ENCODE measurements at places on chromosomes 2 and 18.
A peak's percentile ranks its signal among the peaks of the same experiment; 100 is the strongest.

GRCh38 chr2:225600865-225601264 lies 201.4 kb downstream of the NYAP2 start:
- no peak for DNase-seq

- no peak for DNase-seq
Observed at GRCh38 chr2:158575051-158575635, 118.4 kb downstream of the PKP4 start.

GRCh38 chr2:135052042-135052876 lies at the start of gene RAB3GAP1:
RAB3GAP1 (plus strand) TSS chr2:135052292; CDS start chr2:135052308, 16 bp downstream.
- peak; percentile 89 for DNase-seq

- no peak for DNase-seq
Observed at GRCh38 chr2:84972932-84973331, 2.0 kb downstream of the KCMF1 start.

GRCh38 chr2:58862244-58862643 lies 621.1 kb upstream of the FANCL start:
- no peak for DNase-seq

DNA sequence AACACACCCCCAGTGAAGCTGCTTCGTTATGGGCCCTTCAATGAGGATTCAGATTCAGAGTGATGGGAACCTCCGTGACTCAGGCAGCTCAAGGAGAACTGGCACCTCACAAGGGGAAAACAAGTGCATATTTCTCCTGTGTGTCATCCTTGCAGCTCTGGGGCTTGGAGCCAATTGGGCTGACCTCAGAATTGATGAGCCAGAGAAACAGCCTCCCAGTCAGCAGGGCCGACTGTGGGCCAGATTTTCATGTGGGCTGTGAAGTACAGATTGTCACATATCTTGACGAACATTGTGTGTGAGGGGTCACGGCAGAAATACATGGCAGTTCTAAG lies 189.6 kb upstream of the SP5 start:
- no peak for DNase-seq

DNA sequence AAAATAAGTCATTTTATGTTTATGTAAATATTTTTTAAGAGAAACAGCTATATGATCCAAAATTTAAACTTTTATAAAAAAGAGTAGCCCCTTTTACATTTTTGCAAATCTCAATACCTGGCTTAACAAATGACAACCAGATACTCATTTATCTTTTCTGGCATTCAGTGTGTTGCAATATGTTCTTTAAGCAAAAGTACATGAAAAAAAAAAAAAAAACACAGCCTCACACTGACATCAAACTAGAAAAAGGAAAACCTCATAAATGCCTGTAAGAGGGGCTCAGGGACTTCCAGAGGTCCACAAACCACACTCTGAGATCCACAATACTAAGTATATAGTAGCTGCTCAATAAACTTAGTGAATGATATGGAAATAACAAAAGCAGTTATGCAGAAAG lies 21.9 kb downstream of the PPP4R3B start:
- no peak for DNase-seq

DNA sequence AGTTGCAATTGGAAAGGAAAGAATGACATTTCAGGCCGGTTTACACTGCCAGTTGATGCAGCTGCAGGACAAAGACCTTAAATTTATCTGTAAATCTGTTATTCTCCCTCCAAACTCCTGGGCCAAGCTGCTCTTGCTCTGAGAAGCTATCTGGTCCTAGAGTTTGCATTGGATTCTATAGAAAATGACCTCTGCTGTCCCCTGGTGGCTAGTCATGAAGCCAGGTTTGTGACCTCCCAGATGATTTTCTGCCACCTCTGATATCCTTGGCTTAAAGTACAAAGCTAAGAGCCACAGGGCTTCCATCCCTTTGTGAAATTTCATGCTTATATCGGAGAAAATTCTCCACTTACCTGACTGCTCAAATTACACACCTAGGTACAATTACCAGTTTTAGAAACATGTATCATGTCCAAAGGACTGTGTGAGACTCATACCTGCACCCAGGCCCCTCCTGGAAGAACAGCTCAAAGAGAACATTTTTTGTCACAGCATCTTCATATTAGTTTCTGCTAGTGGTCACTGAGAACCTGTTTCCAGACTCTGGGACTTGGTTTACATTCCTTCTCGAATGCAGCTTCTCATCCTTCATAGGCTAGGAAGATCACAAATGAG lies 28.9 kb upstream of the IER3IP1 start:
- no peak for DNase-seq

DNA sequence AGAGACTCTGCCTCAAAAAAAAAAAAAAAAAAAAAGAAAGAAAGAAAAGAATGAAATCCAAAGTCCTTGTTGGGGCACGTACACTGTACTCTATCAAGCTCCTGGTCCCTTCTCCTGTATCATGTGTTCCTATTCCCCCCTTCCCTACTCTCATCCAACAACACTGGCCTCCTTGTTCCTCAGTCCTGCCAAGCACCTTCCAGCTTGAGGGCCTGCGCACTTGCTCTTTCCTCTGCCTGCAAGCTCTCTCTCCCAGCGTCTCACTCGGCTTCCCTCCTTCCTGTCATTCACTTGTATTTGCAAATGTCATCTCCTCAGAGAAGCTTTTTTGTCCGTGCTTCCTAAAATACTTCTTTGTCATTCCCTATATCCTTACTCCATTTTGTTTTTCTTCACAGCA lies 10.8 kb upstream of the KIF3C start:
- no peak for DNase-seq

DNA sequence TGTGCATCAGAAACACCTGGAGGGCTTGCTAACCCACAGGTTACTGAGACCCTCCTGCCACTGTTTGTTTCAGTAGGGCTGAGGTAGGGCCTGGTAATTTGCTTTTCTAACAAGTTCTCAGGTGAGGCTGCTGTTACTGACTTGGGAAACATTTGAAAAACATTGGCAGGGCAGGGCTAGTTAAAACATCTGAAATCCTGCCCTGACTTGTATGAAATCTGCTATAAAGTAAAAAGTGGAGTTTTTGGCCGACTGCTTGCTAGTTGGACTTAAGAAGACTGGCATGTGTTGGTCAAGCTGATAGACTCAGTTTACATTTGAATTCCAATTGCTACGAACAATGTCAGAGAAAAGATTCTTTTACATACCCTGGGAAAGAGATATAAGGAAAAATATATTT lies 111.6 kb upstream of the DLX2 start:
- DNase-seq: no peak

All from stimulated activated CD8-positive, alpha-beta memory T cell treated with anti-CD3 and anti-CD28 coated beads, Interleukin-15, amount 100 ng/mL, for 48 hours (primary cell).